ENCODE measurements at places on chromosomes 1 and 21.

- peak; percentile 32 for DNase-seq
Observed at GRCh38 chr21:42062236-42063022, 8.7 kb upstream of the UMODL1 start.

DNA sequence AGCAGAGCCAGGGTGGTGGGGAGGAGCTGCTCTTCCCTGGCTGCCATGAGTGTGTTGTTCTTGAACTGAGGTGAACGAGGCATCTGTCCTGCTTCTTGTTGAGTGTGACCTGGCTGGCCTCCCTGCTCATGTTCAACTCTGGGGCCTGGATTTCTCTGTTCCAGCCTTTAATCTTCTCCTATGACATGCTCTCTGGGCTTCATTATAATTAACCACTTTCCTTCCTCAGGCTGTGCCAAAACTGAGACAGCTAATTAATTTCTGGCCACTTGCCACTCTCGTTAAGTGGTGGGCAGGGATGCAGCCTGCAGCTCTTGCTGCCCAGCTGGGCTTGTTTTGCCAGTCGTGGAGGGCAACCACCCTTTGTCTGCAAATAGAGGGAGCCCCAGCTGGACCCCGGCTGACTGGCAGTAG lies 23.3 kb downstream of the OPRD1 start:
- no peak for DNase-seq

DNA sequence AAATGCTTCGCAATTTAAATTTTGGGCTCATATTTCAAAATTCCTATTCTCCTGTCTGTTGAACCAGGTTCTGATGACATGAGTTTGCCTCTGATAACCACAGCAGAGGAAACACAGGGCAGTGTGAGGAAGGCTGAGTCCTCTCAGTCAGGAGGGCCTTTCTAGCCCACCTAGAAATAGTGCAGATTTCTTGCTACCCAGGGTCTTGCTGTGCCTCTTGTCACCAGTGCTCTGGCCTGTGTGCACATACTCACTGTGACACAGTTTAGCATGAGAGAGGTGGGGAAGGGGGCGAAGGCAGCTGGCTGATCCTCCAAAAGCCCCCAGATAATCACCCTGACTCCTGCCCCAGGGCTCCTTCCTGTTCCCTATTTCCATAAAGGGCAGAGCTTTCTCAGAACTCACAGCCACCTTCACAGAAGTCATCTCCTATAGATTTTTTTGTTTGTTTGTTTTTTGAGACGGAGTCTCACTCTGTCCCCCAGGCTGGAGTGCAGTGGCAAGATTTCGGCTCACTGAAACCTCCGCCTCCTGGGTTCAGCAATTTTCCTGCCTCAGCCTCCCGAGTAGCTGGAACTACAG lies 23.7 kb downstream of the ERRFI1 start:
- no peak for DNase-seq

GRCh38 chr1:114341299-114341698 lies 169.7 kb downstream of the TRIM33 start:
- DNase-seq, result no peak
